ENCODE measurements at places on chromosomes 2 and 18. TPM values are rescaled to one million over a fixed set of nuclear protein-coding genes. Genes with fewer than 3 reads are reported as not detected.

The MC2R gene
- not detected for total RNA-seq

The ACMSD gene
- not detected for total RNA-seq

The RGPD6 gene
- 29.2 TPM for total RNA-seq

GRCh38 chr2:220569112-220569897, 941.9 kb downstream of the SLC4A3 start:
- peak; percentile 41 for ATAC-seq

DNA sequence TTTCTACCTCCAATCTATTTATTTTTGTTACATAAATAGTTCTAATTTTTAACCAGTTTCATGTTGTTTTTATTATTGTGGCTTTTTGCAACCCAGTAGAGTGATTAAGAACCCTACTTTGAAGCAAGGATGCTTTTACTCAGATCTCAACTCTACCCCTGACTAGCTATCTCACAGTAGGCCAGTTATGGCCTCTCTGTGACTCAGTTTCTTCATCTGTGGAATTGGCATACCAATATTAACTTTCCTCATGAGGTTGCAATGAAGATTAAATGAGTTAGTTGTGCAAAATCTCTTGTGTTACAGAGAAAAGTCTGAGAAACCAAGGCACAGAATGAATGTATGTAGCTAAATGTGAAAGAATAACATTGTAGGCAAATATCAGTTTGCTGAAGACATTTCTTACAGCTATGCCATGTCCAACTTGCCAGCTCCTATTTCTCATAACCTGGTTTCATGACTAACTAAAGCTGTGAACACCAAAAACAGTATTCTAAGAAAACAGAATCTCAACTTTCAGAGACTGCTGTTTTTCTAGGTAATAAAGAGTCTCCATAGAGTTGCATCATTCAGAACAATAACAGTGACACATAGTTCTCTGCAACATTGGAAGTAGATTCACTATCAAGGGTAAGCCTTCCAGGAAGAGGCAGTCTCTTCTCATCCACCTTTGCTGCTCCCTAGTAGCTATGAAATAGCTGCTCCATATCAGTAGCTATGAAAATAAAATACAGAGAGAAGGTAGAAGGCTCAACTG, 33.2 kb upstream of the CYTIP start:
- no peak for ATAC-seq

DNA sequence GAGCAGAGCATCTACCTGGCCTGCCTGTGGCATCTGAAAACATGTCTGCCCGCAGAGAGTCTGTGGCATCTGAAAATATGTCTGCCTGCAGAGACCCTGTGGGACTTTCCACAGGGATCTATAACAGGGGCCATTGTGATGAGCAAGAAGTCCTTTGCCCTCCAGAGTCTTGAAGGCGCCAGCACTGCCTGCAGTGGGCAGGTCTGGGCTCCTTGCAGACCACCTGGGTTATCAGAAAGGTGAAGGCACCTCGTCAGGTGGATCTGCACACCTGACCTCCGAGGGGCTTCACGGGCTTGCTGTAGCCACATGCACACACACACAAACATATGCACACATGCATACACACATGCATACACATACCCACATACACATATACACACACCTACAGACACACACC, 189.5 kb upstream of the HDAC4 start:
- ATAC-seq = no peak

DNA sequence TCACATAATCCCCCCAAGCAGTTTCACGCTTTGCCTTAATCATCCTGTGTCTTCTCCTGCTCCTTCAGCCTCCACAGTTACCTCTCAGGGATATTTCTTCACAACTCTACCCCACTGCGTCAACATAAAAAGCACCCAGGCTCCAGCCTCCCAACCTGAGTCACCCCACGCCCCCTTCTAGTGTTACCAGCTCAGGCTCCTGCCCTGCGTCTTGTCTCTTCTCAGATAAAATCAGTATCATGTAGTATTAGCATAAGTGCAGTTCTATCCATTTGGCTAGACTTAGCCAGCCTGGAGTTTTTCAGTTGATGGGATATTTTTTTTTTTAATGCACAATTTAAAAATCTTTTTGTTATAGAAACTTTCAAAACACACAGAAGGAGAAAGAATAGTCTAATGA, 9.6 kb upstream of the PELI1 start:
- no peak for ATAC-seq

DNA sequence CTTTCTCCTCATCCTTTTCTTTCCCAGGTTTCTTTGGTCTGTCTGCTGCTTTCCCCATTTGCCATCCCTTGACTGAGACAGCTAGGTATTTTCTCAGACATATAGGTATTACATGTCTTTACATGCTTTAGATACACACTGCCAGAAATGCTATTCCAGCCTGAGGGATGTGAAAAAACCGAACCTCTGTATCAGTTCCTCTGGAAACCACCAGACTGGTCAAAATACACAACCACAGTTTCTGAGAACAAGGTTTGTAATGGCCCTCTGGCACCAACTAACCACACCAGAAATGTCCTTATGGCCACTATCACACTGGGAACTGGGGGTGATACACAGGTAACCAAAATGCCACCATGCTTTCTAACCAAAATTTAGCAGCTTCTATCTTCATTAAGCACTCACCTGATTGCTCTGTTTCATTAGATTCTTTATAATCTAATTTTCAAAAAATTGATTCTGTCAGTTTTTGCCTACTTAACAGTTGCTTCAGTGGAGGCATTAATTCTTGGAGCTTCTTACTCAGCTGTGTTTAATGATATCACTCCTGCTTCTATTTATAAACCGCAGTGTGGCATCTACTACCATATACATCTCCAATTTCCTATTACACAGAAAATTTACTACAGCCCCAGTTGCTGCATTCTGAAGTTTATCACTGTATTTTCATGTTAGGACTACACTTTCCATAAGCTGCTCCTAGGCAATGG, 243.5 kb downstream of the WDPCP start:
- ATAC-seq = no peak

DNA sequence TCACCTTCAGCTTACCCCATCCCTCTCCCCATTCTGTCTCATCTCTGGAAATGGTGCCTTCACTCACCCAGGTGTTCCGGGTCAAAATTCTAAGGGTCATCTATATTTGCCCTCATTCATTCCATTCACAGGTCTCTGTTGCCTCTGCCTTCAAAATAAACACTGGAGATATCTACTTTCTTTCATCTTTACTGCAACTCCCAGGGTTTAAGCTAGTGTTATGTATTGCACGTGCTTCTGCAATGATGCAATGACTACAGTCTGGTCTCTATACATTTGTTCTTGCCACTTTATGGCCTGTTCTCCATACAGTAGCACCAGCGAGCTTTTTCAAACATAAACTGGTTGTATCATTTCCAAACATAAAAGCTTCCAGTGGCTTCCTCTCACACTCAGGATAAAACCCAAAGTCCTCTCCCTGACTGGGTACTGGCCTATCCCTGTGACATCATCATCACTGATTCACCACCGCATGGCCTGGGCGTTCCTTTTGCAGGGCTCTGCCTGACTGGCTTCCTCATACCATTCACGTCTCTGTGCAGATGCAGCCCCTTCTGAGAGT, 14.3 kb downstream of the DSG2 start:
- peak; percentile 82 for ATAC-seq

DNA sequence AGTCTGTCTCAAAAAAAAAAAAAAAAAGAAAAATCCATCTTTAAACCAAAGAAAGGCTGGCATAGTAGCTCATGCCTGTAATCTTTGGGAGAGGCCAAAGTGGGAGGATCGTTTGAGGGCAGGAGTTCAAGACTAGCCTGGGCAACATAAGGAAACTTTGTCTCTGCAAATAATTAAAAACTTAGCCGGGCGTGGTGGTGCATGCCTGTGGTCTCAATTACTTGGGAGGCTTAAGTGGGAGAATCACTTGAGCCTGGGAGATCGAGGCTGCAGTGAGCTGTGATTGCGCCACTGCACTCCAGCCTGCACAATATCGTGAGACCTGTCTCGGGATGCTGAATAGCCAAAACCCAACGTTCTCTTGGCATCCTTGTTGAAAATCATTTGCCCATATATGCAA, 6.1 kb downstream of the CNOT11 start:
- ATAC-seq = no peak

- no peak for ATAC-seq
Observed at GRCh38 chr2:190809139-190809764, 71.4 kb upstream of the GLS start.

GRCh38 chr2:23760736-23761135, 166.2 kb downstream of the ATAD2B start:
- ATAC-seq = no peak
